SK-N-SH treated with all-trans-retinoic acid at 6 μM for 48 hours (cell line): ENCODE measurements at places on chromosomes 4 and X.

DNA sequence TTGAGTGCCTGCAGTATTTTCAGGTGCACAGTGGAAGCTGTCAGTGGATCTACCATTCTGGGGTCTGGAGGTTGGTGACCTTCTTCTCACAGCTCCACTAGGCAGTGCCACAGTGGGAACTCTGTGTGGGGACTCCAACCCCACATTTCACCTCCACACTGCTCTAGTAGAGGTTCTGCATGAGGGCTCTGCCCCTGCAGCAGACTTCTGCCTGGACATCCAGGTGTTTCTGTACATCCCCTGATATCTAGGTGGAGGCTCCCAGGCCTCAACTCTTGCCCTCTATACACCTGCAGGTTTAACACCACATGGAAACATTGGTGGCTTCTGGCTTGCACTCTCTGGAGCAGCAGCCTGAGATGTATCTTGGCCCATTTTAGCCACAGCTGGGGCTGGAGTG lies 17.0 kb upstream of the NELFA start:
- no peak for ATAC-seq

DNA sequence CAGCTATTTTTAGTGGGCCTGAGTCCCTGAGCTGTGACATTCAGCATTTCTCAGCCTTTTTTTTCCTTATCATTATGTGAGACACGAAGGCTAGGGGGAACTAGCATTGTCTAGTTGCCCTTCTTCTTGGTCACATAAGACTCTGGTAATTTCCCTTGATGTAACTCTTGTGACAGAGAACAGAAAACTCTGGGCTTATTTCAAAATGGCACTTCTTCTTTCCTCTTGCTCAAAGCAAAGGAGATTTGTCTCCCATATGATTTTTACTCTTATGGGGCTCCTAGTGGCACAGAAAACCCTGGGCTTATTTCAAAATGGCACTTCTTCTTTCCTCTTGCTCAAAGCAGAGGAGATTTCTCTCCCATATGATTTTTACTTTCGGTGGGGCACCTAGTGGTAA lies 14.7 kb downstream of the ATXN3L start:
- ATAC-seq = no peak

DNA sequence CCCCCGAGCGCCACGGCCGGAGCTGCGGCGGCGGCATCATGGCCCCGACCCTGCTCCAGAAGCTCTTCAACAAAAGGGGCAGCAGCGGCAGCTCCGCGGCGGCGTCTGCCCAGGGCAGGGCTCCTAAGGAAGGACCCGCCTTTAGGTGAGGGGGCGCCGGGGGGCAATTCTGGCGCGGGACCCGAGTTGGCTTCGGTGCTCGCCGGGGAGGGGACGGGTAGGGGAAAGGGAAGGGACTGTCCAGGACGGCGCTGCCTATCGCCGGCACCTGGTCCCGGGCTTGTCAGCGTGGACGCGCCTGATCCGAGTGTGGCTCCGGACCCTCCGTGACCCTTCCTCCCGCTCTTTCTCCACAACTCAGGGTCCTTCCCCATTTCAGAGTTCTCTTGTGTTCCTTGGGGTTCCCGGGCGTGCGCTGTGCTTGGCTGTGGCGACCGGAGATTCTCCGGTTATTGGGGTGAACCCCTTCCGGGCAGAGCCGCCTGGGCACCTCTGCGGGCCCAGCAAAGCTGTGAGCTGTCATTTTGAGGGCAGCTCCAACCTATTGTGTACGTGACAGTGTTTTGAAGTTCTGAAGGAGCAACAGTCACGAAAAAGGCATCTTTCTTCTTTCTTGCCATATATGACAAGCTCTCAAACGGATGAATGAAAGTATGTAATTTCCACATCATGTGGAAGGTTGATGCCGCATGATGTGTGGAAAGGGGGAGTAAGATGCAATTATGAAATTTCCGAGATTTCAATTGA lies 522 bp downstream of the FNIP2 start:
- ATAC-seq = peak; percentile 68

DNA sequence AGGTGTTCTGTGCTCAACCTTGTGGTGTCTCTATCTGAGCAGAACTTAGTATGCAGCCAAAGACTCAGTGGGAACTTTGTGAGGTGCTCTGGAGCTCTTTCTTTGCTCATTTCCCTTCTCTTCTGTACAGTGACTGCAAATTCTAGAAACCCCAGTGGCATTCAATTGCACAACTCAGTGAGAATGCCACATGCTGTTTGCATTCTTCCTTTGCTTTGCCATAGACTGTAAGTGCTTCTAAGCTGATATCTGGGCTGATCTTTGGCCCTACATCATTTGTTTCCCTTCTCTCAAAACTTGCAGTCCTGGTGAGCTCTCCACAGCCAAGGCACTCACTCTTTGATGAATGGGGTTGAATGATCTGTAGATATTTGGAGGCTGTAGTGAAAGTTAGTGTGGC lies 7.0 kb downstream of the PNMA3 start:
- no peak for ATAC-seq

GRCh38 chr4:8907596-8908205 lies 36.1 kb upstream of the HMX1 start:
- no peak for ATAC-seq

DNA sequence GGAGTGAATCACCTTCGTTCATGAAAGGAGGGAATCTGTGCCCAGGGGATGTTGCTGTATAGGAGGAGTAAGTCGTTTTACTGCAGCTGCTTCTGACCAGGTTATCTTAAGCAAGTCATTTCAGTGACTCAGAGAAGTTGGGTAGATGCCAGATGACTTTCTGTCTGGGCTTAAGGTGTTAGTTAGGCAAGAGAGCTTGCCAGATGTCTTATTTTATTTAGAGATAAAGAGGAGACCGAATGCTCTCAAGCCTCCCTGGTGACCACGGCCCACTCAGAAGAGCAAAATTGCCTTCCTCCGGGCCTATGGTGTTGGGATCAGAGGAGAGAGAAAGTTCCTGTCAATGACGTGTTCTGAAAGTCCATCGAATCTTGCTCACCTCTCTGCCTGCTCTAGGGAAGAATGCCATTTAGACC lies 16.3 kb upstream of the ZNF827 start:
- ATAC-seq = peak; percentile 68

DNA sequence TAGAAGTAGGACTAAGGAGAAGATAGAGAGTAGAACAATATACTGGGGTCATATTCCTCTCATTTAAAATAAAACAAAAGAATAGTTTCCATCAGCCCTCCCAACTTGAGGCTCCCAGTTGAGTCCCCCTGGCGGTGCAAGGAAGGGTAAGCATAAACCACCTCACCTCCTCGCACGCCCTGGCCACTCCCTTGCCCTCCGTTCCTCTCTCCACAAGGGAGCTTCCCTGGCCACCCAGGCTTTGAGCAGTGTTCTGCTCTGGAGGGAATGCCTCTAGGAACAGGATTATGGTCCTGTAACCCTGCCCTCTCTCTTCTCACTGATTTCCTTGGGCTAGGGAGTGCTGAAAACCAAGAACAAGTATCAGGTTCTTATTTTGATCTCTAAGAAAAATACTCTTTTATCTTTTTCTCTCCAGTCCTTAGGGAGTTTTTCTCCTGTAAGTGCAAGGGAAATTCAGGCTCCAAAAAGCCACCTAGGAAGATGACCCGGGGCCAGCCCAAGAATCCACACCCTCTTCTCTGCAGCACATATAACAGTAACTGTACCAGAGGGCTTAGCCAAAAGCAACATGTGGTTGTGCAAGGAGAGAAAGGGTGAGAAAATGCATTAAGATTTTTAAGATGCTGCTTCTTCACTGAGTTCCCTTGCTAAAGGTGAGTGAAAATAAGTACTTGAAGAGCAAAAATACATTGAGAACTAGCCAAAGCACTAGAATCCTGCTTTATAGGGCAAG lies 69.9 kb downstream of the USP38 start:
- no peak for ATAC-seq

GRCh38 chr4:41687971-41688370 lies 60.6 kb downstream of the PHOX2B start:
- peak; percentile 39; the same call in 1 of the 3 replicates for ATAC-seq

GRCh38 chr4:2721586-2721985 lies 34.5 kb downstream of the TNIP2 start:
- ATAC-seq = no peak

GRCh38 chrX:47514533-47515235 lies 31.7 kb upstream of the ZNF41 start:
- no peak; the same call in 2 of the 3 replicates for ATAC-seq
